ENCODE measurements at places on chromosomes 4 and X. TPM values are rescaled to one million over a fixed set of nuclear protein-coding genes. Genes with fewer than 3 reads are reported as not detected.

TET2 gene
- 3.9 TPM for polyA plus RNA-seq

CENPVL2 gene
- polyA plus RNA-seq: 0.42 TPM

XKRX gene
- polyA plus RNA-seq: 1.4 TPM

HSPA4L gene
- 1.6 TPM for polyA plus RNA-seq

ERAS gene
- polyA plus RNA-seq: not detected

TENM3 gene
- 1.6 TPM for polyA plus RNA-seq
